Astrocyte (in vitro differentiated cells and primary cell): ENCODE measurements at places on chromosomes 11 and 22. TPM values are rescaled to one million over a fixed set of nuclear protein-coding genes. Genes with fewer than 3 reads are reported as not detected.
A peak's percentile ranks its signal among the peaks of the same experiment; 100 is the strongest.

DNA sequence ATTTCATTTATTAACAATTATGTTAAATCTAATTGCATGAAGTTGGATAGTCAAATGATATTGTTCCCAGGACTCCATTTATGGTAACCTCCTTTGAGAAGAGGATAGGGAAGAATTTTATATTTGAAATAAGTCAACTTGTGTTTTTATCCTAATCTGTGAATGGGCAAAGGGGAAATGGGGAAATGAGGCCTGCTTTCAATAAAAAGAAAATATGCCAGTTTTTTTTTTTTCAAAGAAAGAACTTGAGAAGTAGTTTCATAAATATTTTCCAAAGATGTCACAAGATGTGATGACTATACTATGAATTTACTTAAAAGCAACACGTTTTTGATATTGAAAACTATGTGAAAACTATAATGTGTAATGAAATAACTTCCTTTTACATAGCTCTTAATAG is 201.8 kb downstream of the TMEM135 start:
- DNase-seq: no peak

GRCh38 chr11:61985869-61986268 is 18.4 kb upstream of the FTH1 start:
- DNase-seq: no peak

DNA sequence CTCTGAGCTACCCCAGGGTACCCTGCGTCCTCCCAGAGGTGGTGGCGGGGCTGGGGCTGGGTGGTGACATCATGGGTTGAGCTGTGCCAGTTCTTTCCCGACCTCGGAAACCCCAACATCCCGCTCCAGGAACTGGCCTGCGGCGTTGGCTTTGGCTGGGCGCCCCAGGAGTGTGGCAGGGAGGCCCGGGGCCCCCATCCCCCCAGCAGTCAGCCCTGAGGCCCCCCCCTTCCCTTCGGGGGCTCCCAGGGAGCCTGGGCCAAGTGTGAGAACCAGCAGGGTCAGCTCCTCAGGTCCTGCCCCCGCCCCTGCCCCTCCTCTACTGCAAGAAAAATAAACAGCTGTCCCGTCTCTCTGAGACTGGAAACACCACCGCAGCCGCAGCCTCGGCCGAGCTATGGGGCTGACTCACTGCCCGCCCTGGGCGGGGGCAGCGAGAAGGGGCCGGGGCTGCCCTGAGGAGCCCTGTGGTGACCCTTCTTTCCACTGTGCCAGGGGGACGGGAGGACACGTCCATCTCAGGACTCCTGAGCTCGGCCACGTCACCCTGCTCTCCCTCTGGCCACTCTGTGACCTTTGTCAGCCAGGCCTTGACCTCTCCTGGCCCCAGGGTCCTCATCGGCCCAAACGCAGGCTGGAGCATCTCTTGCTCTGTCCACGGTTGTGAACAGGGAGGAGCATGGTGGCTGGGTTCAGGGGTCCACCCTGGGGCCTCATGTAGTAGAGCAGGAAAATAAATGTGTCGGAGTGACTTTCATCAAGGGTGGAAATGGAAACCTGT is 73.4 kb downstream of the WNT7B start:
- DNase-seq: peak; percentile 75

- DNase-seq: no peak
These were observed 5.7 kb downstream of the RSF1 start for GRCh38 chr11:77814848-77815247.

DNA sequence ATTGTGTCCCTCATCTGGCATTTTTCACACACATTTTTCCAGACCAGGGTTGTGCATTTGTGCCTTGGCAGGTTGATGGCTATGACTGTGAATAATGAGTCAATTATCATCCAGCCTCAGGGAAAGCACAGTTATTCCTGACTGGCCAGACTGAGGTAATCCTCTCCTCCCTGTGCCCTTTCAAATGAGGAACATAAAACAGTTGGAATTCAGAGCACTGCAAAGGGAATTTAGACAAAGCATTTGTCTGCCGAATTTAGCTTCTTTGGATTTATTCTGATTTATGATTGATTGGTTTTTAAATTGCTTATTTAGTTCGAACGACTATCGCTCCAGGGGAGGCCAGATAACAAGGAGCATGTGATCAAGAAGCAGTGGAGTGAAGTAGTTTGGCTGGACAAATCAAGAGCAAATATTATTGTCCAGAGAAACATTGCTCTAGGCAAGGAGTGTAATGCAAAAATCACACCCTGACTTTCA is 30.8 kb upstream of the RAG2 start:
- no peak for DNase-seq

DNA sequence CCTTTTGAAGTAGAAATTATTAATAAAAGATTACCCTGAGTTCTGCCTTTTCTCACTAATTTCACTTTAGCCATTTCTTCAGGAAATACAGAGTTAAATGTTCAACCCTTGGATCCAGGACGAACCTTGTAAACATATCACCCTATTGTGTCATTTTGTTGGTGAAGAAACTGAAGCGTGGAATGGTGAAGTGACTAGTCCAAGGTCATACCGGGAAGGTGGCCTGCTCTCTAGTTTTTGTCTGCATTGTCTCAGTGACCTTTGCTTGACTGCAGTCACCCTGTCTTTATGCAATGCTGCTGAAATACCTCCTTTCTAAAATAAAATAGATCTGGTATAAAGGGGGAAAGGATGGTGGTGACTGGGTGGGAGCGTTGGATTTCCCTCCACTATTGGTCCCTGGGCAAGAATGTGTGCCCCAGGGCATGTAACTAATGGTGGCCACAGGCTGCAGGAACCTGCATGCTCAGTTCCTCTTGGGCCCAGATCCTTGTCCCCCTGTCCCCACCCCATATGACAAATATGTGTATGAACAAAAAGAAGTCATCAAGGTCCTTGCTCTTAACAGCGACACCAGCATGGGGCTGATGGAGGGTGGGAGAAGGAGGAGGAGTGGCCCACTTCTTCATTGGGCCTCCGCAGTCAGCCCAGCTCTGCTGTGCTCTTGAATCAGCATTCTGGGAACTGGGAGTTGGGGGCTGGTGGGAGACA is 977 bp upstream of the SORL1-AS1 start:
- no peak for DNase-seq

- peak; percentile 64 for DNase-seq
These were observed 2.4 kb downstream of the CHEK1 start for GRCh38 chr11:125627236-125627910.

DNA sequence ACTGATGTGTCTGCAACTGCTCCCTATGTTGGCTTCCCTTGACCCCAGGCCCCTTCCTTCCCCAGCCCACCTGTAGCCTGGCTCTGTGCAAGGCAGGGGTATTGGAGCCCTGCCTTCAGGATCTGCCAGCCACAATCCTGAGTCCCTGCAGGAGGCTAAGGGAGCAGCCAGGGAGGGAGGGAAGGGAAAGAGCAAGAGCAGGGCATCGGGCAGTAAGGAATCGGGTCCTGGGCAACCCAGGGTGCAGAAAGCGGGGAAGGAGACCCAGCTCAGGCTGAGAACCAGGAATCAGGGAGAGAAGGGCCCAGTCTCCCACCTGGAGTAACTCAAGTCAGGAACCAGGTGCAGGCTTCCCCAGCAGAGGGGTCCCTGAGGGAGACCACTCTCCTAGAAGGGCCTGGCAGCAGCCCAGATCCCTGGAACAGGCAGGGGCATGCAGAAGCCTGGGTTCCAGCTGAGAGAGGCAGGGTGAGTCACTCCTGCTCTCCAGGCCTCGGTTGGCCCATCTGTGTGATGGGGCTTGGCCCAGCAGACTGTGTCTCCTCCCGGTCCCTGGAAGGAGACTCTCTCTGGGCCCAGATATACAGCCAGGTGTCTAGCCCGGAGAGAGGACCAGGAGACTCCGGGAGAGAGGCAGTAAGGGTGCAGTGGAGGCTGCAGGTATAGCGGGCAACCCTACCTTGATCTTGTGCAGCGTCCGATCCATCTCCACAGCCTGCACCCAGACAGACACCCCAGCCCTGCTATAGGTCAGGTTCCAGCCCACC is 13.4 kb downstream of the STARD10 start:
- no peak for DNase-seq

GRCh38 chr11:44559207-44559939 is 6.1 kb upstream of the CD82 start:
- DNase-seq: no peak

CDCA5 gene
- total RNA-seq: 6.0 and 6.3 TPM in 2 replicates

- DNase-seq: no peak
These were observed 79.4 kb upstream of the PPARA start for GRCh38 chr22:46070803-46071450.

- peak; percentile 67 for DNase-seq
These were observed 16.0 kb downstream of the MRTFA start for GRCh38 chr22:40620464-40621046.

- DNase-seq: no peak
These were observed 46.2 kb upstream of the SMCO4 start for GRCh38 chr11:93589347-93589746.

DNA sequence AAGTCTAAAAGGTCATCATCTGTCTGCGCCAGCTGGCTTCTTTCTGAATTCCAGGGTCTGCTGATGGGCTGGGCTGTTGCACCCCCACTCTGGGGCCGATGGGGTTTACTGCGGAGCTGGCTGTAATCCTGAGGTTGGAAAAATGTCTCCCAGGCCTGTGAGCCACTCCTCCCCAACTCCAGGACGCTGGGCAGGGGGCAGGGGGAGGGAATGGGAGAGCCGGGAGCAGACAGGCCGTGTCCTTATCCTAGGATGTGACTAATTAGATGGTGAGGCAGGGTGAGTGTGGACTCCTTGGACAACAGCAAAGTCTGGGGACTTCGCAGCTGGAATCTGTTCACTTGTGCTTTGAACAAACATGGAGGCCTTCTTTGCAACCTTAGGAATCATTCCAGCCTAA is 48.7 kb downstream of the LRRC32 start:
- peak; percentile 42 for DNase-seq

GP1BB gene
- 0.95 and 2.8 TPM in 2 replicates for total RNA-seq

DNA sequence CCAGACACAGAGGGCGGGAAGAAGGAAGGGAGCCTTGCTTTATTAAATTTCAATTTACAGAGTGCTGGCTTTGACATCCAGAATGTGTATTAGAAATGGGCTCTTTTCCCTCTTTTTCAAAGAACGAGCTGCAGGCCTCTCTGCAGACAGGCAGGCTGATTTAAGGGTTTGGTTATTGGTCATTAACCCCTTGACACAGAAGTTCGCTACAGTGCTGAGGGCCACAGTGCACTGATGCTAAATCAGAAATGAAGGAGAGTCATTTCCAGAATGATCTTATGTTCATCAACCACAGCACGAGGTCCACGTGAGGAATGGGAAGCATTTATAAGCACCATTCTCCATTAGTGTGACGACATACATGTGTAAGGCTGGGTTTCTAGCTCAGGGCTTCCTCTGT is 51.8 kb downstream of the CSNK2A3 start:
- DNase-seq: no peak

GRCh38 chr22:48974443-48975315 is 853.0 kb downstream of the BRD1 start:
- no peak for DNase-seq

DNA sequence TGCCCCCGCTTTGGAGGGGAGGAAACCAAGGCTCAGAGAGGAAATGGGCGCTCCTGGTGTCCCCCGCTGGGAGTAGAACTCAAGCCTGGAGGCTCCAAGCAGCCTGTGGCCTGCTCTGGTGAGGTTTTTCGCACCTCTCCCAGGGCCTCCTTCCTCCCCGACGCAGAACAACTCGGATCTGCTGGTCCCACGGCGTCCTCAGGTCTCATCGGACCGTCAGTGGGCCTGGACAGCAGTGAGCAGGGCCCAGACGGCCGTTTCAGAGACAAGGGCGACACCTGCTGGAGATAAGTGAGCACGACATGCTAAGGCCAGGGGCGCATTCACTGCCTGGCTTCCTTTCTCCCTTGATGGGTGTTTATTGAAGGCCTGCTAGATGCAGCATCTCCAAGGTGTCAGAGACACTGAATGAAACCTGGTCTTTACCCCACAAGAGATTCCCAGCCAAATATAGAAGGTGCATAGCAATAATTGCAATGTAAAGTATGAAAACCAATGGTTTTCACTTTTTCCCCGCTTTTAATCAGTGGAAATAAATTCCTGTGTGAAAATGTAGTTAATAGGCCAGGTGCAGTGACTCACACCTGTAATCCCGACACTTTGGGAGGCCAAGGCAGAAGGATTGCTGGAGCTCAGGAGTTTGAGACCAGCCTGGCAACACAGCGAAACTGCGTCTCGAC is 26.9 kb upstream of the CD82 start:
- DNase-seq: peak; percentile 29

- DNase-seq: no peak
These were observed 4.2 kb upstream of the MDK start for GRCh38 chr11:46377290-46377689.

DNA sequence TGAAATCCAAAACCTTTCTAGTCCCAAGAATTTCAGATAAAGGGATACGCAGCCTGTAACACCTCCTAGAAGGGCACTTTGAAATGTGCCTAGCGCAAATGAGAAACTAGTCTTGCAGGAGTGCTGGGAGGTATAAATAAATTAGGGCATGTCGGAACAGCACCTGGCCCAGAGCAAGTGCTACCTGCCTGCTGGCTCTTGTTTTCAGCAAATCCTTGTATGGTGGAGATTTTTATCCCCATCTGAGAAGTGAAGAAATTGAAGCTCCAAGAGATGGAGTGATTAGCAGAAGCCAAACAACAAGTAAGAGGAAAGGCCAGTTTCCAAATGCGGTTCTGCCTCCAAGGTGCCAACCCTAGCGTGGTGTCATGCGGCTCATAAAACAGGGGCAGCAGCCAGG is 36.7 kb upstream of the TFIP11 start:
- DNase-seq: no peak

BATF2 gene
- total RNA-seq: 4.5 and 5.0 TPM in 2 replicates

DNA sequence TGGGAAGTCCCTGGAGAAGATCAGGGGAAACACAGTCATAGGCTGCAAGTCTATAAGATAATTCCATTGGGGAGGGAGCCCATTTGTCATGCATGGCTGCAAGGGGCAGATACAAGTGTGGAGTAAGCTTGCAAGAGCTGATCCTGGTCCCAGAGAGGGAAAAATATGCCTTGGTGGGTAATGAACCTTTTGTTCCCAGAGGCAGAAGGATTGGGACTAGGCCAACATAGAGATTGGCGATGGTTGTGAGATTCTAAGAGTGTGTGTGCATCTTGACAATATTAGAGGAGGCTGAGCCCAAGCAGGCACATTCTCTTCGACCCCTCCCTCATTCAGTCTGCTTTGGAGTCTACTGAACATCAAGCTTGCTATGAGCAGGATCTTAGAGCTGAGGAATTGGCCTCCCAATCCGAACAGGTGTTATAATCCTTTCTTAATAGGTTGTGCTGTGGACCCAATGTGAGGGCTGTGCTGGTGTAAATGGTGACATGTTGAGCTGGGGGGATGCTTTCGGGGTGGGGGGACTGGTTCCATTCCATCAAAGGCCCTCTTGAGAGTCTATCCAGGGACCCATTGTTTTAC is 18.4 kb downstream of the MIAT start:
- no peak for DNase-seq

DNA sequence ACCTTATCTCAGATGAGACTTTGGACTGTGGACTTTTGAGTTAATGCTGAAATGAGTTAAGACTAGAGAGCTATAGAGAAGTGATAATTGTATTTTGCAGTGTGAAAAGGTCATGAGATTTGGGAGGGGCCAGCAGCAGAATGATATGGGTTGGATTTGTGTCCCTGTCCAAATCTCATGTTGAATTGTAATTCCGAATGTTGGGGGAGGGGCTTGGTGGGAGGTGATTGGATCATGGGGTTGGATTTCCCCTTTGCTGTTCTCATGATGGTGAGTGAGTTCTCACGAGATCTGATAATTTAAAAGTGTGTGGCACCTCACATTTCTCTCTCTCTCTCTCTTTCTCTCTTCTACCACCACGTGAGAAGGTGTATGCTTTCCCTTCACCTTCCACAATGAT is 777.8 kb upstream of the LUZP2 start:
- no peak for DNase-seq

SF1 gene
- total RNA-seq: 210 and 215 TPM in 2 replicates
